CD4-positive, alpha-beta T cell treated with Interferon alpha-2 for 1 hour (primary cell): ENCODE measurements at places on chromosomes 16 and 17.
A peak's percentile ranks its signal among the peaks of the same experiment; 100 is the strongest.

DNA sequence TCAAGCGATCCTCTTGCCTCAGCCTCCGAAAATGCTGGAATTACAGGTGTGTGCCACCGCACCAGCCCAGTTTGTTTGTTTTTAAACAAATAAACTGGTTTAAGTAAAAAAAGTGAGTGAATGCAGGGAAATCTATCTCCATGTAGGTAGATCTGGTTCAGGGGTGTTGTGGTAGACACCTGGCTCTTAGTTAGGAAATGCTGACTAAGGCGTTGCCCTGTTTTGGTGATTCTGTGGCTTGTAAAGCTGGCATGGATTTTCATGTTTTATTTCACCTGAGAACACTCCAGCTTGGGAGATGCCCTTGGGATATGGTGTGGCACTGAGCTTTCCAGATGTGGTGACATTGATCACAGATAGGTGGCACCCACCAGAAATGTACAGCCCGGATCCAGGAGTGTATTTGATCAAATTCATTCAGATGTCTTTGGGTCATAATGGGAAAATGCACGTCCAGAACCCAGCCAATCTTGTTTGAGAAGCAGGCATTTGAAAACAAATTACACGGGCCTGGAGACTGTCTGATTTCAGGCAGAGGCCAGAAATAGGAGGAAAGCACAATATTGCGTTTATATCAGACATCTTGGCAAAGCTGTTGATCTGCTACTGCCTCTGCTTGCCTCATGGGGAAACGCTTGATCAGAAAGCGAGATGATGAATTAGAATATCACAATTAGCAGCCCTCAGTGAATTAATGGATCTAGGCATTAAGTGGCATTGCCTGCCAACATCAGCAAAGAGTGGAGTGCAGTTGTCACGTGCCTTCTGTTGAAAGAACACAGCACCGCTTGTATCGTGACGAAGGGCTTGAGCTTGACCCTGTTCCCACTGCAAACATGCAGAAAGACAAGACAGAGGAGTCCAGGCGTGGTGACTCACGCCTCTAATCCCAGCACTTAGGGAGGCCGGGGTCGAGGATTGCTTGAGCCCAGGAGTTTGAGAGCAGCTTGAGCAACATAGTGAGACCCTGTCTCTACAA is 7.3 kb upstream of the IL34 start:
- DNase-seq, result no peak

GRCh38 chr16:28139530-28139929 is 72.2 kb downstream of the XPO6 start:
- DNase-seq, result no peak

GRCh38 chr16:83494459-83494858 is 313.3 kb upstream of the HSBP1 start:
- DNase-seq, result no peak

- no peak for DNase-seq
These were observed 4.0 kb upstream of the ASPSCR1 start for GRCh38 chr17:81973432-81973831.

DNA sequence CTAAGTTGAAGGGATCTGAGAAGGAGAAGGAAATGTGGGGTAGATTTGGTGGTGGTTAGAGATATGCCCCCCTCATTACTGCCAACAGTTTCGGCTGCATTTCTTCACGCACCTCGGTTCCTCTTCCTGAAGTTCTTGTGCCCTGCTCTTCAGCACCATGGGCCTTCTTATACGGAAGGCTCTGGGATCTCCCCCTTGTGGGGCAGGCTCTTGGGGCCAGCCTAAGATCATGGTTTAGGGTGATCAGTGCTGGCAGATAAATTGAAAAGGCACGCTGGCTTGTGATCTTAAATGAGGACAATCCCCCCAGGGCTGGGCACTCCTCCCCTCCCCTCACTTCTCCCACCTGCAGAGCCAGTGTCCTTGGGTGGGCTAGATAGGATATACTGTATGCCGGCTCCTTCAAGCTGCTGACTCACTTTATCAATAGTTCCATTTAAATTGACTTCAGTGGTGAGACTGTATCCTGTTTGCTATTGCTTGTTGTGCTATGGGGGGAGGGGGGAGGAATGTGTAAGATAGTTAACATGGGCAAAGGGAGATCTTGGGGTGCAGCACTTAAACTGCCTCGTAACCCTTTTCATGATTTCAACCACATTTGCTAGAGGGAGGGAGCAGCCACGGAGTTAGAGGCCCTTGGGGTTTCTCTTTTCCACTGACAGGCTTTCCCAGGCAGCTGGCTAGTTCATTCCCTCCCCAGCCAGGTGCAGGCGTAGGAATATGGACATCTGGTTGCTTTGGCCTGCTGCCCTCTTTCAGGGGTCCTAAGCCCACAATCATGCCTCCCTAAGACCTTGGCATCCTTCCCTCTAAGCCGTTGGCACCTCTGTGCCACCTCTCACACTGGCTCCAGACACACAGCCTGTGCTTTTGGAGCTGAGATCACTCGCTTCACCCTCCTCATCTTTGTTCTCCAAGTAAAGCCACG is 28.3 kb downstream of the STH start:
- no peak for DNase-seq

- DNase-seq, result peak; percentile 30
These were observed 25.8 kb upstream of the HLF start for GRCh38 chr17:55238931-55239297.

- no peak for DNase-seq
These were observed 111.7 kb upstream of the COX10 start for GRCh38 chr17:13957636-13958035.

DNA sequence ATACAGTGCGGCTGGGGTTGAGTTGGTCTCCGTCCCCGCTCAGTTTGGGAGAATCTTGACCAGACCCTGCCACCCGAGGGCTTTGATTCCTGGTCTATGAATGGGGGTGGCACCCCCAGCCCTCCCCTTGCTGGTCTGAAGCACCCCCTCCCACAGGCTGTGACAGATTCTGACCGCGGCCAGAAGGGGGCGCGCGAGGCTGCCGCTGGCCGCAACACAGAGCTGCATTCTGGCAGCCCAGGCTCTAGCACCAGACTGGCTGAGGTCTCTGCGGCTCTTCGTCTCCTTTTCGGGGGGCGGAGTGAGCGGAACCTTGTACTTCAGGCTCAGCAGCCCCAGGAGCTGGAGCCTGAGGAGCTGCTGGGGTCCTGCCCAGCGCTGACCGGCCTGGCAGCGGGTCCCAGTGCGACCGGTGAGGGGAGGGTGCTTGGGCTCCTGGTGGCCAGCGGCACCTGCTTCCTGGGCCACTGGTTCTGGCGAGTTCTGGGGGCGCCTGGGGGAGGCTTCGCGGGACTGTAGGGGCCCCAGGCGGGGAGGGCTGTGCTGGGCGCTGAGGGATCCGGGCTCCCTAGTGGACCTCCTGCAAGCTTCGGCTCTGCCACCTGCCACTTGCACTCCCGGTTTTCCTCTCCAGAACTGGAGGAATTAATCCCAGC is 1011.6 kb downstream of the KCNJ18 start:
- DNase-seq, result no peak

DNA sequence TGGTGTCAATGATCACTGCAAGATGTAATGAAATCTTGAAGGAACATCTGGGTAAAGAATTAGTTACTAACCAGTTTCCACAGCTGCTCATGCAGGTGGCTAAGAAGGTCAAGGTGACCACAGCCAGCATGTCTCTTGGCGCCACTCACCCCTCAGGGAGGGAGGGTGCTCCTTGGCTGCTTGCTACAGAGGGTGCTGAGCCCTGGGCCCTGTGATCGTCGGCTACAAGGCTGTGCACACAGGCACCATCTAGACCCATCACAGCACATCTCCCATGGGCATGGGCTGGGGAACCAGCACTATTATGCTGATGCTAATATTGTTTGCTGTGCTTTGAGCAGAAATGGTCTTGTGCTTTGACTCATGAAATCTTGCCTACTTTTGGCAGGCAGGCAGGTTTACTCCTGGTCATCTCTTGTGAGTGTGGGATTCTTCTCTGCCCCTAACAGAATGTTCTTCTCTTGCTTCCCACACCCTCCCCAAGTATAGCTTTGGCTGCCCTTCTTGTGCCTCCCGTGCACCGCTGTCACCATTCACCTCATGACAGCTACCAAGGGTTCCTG is 36.4 kb downstream of the TXNDC11 start:
- no peak for DNase-seq

DNA sequence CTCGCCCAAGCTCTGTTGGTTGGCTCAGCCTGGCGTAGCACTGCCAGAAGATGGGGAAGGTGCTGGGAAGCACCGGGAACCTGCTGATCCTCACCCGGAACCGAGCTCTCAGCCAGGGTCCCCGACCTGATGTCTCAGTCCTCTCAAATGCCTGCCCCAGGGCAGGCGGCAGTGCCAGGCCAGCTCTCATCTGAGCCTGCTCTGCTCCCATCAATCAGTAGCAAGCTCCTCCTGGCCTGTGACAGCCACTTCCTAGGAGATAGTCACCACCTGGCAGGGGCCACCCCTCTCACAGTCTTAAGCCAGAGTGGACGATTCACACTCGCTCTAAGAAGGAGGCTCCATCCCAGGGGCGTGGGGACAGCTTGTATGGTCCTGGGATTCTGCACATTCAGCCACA is 62.0 kb downstream of the ENGASE start:
- DNase-seq, result no peak

DNA sequence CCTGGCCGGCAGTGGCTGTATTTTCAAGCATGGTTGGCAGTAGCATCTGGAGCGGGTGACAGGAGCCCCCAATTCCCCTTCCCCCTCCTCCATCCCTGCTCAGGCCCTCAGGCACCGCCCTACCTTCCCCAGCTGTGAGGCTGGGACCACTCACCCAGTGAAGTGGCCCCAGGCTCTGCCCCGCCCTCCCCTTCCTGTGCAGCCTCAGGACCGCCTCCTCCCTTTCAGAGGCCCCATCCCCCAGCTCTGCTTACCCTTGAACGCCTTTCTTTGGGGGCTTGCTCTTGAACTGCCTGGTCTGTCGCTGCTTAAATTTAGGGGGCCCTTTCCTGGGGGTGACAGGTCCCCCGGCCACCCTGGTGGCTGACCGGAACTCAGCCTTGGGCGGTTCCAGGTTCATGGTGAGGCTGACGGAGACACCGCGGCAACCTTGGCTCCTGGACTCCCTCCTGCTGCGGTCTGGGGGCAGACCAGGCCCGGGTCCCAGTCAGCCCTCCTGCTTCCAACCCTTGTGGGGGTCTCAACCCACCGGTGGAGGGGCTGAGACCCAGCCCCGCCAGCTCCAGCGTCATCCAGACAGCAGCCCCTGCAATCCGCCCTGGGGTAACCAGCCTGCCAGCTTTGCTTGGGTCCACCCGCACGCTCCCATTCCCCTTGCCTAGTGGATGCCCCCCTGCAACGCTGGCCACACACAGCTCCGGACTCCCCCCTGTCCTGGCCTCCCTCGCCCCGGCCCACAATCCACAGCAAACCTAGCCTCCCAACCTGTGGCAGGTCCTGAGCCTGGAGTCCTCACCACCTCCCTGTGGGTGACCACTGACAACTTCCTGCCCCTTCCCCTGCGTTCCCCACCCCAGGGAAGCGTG is 3.2 kb downstream of the PDE6G start:
- no peak for DNase-seq

DNA sequence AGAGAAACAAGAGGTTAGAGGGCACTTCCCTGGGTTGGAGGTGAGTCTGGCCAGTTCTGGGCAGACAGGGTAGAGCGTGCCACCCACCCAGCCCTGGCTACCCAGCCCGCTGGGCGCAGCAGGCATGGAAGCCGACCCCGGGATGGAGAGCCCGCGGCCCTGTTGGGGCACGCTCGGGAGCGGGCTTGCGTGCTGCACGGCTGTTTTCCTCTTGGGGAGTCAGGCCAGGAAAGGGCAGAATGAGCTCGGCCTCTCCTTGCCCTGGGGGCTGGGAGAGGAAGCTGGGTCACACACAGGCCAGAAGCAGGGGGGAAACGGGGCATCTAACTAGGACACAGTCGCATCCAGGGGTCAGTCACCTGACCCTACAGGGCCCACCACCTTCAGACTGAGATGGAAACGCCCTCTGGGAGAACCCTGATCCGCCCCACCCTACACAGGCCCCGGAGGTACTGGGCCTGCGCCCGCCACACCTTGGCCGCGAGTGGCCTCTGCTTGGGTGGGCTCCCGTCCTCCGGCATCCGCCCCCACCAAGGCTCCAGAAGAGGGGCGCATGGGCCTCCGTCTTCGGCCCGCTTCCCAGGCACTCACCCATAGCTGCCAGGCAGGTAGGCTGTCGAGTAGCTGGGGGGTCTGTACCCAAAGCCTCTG is 1.2 kb downstream of the SOX15 start:
- no peak for DNase-seq
